Kidney epithelial cell (primary cell): ENCODE measurements at places on chromosomes 13 and 19.

DNA sequence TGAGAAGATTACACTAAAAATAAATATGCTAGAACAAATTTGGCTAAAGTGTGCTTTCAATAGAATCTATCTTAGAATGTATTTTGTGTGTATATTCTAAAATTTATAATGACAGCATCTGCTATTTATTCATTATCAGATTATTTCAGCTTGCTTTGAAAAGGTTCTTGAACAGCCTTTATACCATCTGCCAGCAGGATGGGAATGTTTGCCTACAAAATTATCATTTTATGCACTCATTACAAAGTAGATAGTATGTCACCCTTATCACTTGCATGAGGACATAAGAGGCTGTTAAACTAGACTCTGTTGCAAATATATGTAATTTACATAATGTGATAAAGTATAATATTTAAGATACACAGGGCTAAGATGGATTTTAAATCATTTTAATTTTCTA is 1286.9 kb upstream of the PCDH20 start:
- DNase-seq = no peak

DNA sequence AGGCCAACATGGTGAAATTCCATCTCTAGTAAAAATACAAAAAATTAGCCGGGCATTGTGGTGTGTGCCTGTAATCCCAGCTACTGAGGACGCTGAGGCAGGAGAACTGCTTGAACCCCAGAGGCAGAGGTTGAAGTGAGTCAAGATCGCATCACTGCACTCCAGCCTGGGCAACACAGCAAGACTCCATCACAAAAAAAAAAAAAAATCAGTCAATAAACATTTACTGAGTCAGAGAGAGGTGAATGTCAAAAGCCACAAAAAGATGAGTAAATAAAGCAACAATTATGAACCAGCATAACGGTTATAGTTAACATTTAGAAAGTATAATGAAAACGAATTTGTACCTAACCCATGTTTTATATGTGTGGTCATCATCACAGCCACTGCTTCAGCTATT is 23.1 kb downstream of the PSPC1 start:
- no peak for DNase-seq

DNA sequence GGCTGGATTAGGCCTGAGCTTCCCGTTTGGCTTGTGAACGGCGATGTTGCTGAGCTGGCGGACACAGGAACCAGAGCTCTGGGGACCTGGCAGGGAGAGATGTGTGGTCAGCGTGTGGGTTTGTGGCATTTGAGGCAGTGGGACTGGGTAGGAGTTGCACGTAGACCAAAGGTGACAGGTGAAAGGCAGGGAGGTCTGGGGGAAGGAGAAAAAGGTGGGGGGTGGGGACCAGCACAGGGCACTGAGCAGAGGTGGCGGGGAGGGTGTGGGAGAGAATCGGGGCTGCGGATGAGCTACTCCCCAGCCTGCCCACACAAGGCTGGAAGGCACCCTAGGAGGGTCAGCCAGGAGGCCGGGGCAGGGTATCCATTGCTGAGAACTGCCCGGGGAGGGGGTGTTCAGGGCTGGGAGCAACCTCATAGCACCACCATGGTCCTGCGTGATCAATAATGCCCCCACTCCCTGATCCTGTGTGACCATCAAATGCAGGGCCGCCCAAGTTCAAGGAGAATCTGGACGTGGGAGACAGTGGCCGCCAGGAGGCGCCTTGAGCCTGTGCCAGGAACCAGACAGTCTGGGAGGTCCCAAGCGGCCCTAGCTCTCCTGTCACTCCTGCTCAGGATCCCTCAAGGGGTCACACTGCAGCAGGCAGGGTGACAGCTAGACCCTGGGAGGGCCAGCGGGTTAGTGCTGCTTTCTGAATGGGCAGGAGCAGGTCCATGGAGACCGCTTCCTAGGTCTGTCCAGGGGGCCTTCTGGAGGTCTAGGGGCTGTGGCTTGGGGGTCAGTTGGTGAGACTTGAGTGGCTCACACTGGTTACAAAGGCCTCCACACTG is 12.8 kb upstream of the SELENOW start:
- DNase-seq = no peak

DNA sequence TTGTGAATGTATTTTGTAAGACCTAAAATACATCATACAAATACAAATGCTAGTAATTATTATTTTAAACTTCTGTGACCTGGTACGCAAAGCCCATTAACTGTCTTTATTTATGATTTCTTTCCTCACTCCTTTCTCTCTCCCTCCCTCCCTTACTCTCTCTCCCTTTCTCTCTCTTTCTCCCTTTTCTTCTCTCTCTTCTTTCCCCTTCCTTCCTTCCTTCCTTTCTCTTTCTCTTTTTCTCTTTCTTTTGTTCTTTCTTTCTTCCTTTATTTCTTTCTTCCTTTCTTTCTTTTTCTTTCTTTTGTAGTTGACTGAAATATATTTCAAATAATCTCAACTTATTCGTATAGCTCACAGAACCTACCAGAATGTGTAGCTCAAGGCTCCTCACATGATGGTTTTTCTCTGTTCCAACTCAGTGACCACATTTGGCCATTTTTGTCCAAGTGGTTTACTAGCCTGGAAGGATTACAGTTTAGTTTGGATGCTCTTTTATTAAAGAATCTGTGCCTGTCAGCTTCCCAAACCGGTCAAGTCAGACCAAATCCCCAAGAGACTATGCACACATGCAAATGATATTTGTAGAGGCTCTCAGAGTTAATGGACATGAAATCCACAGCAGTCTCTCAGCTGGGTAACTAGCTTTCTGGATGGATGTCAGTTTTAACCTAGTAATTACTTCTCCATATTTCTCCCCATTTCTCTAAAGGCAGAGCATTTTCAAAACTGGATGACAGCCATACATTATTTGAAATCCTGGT is 71.7 kb downstream of the POSTN start:
- no peak for DNase-seq

- DNase-seq = peak; percentile 63
Observed at GRCh38 chr13:45564133-45564776, 51.3 kb downstream of the ERICH6B start.

- DNase-seq = no peak
Observed at GRCh38 chr13:97978651-97979050, 25.2 kb downstream of the IPO5 start.

DNA sequence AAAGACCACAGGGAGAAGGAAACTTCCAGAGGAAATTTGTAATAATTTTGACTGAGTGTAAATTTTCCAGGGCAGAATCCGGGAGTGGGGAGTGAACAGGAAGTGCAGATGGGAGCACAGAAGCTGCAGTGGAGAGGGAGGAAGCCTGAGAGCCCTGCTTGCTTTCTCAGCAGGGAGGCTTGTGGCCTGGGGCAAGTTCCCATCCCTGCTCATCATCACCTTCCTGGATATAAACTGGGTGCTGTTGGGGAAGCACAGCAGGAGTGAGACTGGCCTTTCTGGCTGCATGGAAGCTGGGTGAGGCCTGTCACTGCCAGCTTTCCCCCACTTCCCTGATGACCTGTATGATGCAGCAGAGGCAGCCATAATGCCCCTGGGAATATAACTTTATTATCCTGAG is 532.9 kb downstream of the SLITRK6 start:
- no peak for DNase-seq

DNA sequence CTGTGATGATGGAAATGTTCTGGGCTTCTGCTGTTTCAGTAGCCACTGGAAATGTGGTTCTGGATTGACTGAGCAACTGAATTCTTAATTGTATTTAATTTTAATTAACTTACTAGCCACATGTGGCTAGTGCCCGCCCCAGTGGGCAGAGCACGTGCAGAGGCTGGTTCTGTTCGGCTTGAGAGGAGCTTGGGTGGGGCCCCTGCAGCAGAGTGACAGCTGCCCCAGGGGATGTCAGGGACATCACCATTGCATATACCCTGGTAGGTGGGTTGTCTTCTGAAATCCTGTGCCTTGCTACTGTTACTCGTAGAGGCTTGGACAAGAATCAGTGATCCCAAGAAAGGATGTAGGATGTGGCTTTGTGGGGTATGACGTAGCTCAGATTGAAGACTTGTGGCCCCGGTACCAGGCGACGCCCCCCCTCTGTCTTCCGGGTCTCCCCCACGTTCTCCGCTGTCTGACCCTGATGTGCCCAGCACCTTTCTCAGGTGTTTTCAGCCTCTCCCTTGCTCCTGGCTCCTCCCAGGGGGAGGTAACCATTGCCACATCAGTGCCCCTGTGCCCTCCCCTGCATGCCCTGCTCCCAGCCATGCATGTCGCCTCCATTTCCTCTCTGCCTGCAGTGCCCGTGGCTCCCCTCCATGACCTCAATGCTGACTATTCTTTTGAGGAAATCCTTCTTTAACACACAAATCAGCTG is 102.6 kb upstream of the RNF113B start:
- DNase-seq = peak; percentile 81

DNA sequence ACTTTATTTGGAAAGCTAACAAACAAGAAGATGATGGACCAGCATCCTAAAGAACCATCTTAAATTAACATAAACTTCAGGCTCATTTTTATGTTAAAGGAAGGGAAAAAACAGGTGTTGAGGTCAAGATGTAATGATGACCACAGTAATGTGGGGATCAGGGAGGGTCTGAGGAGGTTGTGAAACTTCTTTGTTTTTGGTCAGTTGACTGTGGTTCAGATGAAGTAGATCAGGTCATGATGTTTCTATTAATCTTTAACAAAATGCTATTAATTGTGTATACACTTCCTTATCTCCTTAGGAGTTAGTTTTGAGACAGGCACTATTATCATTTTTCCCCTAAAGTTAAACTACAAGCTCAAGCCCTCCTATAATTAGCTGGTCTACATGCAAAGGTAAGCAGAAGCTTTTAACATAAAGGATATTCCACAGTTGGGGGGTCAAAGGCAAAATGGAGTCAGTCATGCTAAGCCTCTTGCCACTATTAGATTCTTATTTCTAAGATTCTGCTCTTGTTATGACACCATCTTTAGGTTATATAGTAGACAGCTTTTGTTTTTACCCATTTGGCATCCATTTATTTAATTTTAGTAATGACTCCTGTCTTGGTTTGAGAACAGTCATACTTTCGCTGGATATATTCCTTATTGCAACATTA is 800.1 kb upstream of the PCDH9 start:
- DNase-seq = no peak

DNA sequence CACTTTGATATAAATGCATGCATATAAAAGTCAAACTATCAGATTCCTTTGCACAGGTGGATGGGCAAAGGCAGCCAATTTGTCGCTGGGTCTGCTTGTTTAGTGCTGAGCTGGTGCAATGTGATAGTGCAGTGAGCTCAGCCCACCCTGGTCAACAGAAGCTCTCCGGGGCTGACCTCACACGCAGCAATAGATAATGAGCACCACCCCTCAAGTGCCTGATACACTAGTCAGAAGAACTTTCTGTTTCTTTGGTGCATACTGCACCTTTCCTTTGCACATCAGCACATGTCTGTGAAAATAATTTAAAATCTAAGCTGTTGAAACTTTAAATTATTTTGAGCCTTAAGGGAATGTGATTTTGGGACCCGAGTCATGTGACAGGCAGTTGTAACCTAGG is 20.2 kb downstream of the ATP8A2 start:
- DNase-seq = no peak

- no peak for DNase-seq
Observed at GRCh38 chr13:105725887-105726286, 809.6 kb downstream of the EFNB2 start.

GRCh38 chr13:114311387-114311786 is 2.9 kb upstream of the CHAMP1 start:
- no peak for DNase-seq

GRCh38 chr13:19622193-19622592 is 11.3 kb upstream of the MPHOSPH8 start:
- DNase-seq = no peak

- no peak for DNase-seq
Observed at GRCh38 chr13:61830475-61830874, 414.8 kb upstream of the PCDH20 start.

GRCh38 chr13:100347968-100348367 is 240.6 kb downstream of the GGACT start:
- no peak for DNase-seq

DNA sequence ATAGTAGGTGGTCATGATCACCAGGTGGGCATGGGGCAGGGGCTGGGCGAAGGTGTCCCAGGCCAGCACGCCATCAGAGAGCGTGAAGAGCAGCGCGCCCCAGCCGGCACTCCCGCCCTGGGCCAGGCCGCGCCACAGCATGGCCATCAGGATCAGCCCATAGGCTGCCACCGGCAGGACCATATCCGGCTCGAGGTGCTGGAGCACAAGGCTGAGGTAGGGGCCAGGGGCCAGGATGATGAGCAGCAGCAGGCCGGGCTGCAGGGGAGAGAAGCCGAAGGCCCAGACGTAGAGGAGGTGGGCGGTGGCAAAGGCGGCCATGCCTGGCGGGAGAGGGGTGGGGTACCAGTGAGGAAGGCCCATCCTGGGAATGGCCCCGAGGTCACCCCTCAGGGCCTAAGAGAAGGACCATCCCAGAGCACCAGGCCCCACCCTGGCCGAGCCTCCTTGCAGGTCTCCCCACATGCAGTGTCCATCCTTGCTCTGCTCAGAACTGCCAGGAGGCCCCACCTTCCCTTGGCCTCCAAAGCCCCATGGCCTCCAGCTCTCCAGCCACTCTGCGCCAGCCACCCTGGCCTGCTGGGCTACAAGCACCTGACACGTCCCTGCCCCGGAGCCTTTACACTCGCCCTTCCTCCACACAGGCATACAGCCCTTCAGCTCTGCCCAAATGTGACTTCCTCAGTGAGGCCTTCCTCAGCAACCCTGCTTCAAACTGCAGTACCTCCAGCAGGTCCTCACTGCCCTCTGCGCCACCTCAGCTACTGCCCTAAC is 1.1 kb downstream of the TMEM86B start:
- DNase-seq = no peak

DNA sequence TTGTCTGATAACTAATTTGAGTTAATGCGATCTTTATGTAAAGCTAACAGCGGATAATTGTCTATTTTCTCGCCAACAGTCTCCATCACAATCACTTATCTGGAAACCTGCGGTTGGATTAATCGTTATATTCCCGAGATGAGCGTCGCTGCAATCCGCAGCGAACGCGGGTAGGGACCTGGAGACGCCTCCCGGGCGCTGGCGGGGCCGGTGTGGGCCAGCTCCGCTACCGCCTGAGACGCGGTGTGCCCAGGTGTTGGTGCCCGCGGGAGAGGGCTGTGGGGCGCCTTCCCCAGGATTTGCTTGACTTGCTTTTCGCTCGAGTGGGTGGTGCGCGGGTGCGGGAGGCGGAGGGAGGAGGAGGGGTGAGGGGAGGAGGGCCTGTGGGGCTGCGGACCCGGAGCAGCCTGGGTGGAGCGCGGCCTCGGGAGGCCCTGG is 38.3 kb downstream of the SOX1 start:
- DNase-seq = no peak

DNA sequence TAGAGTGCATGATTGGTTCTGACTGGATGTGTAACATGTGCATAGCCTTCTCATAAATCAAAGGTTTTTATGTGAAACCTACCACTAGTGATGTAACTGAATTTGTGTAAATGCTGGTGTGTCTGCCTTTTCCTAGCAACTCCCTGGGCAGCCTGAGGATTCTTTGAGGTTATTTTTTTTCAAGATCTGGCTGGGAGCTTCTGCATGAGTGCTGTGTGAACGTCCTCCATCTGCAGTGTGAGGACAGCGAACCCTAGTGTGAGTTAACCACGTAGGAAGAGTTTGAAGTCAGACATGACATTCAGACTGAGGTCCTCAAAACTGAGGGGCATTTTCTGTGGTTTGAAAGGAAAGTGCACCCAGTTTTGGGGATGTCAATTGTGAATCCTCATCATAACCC is 39.9 kb downstream of the DPRX start:
- no peak for DNase-seq

- no peak for DNase-seq
Observed at GRCh38 chr13:70448820-70449219, 340.6 kb upstream of the KLHL1 start.

GRCh38 chr13:25213715-25214114 is 41.6 kb upstream of the AMER2 start:
- no peak for DNase-seq
